Endodermal cell (in vitro differentiated cells): ENCODE measurements at places on chromosomes 12 and 14.
A peak's percentile ranks its signal among the peaks of the same experiment; 100 is the strongest.

DNA sequence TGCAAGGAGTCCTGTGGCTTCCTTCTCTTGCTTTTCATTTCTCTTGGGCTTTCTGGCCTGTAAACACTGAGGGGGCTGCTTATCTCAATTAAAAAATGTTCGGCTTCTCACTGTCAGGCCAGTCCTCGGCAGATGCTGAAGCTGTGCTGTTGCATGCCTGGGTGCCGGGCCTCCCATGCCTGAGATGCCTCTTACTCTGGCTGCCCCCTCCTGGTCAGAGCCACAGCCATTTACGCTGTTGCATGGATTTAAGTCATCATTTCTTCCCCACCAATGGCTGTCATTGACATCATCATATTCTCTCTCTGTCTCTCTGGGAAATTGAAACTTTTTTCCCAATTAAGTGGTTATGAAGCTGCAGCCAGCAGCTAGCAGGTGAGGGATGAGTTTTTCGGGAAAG is 53.7 kb downstream of the FOXN4 start:
- peak; percentile 84 for DNase-seq

- no peak for DNase-seq
These were observed 13.2 kb upstream of the TSPAN11 start for GRCh38 chr12:30913323-30913722.

GRCh38 chr12:28622406-28622805 is 432.1 kb downstream of the CCDC91 start:
- DNase-seq = no peak

GRCh38 chr14:20686386-20687143 is 2.0 kb upstream of the ANG start:
- peak; percentile 1 for DNase-seq

DNA sequence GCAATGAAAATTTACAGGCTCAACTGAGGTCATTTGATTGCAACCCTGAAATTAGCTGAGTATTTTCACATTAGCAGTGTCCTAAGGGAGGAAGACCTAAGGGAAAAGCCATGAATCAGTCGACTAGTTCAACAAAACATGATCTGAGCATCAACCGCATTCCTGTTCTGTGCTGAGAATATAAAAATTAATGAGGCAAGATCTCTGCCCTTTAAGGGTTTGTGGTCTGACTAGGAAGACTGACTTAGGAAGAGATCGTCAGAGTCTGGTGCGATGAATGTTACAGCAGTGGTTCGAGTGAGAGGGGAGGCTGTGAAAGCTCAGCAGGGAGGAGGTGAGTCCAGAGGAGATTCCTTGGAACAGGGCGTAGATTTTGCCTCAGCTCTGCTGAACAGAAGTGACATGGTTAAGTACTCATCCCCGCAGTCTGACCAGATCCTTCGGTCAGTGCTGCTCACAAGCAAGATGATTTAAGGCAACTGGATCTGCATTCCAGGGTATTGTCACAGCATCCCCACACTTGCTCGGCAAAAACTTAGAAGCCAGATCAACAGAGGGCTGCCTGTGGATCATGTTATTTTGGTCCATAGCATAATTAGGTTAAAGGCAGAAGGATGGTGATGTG is 49.6 kb downstream of the BMAL2 start:
- DNase-seq = no peak

GRCh38 chr12:116127859-116128258 is 149.6 kb downstream of the MED13L start:
- DNase-seq = peak; percentile 55

DNA sequence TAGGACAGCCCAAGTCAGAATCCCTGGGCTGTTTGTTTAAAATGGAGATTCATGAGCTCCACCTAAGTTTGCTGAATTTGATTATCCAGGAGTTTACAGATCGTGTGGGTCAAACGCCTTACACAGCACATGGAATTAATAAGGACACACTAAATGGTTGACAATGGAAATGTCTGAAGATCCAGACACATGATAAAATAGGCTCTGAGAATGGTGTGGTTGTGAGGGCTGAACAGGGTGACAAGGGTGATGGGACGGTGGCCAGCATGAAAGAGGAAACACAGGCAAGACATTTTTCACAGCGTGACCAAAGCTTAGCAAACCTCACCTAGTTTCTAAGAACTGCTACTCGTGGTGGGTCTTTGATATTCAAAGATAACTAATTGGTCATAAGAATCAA is 12.5 kb downstream of the VWF start:
- DNase-seq = peak; percentile 10

DNA sequence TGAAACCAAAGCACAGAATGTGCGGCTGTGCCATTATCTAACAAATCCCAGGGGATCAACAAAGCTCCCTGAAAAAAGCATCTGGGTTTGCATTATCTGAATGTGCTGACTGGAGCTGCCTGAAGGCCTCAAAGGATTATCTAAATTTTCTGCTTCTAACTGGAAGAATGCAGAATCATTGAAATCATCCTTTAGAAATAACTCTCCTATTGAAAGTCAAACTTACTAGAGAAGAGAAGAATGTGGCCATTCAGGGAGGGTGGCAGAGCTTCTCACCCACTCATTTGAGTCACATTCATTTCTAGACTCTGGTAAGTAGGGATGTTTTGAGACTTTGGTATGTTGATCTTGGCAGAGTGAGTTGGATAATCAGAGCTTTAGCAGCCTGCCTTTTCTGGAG is 220.6 kb upstream of the RGS6 start:
- DNase-seq = no peak

GRCh38 chr14:71586131-71586897 is 345.9 kb upstream of the RGS6 start:
- no peak for DNase-seq

DNA sequence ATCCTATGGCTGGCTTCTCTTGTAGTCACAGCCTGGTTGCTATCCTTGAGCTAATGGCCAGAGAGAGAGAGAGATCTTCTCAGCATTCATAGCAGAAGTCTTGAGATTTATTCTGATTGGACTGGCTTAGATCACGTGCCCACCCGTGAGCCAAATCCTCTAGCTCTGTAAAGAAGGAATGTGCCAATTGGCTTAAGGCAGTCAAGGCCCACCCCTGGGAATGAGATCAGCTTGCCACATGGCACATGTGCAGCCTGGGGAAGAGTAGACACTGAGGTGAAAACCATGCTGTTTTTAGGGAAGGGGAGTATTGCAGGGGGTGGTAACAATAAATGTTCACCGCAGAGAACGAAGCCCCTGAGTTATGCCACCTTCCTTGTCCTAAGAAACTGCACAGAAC is 36.3 kb downstream of the PLEKHG7 start:
- DNase-seq = peak; percentile 67

GRCh38 chr14:78345131-78345744 is 175.1 kb downstream of the NRXN3 start:
- no peak for DNase-seq

- DNase-seq = no peak
These were observed 8.6 kb downstream of the NAB2 start for GRCh38 chr12:57097554-57097835.

GRCh38 chr14:100669011-100669412 is 57.7 kb upstream of the DLK1 start:
- DNase-seq = peak; percentile 48

GRCh38 chr14:59334253-59334652 is 130.9 kb downstream of the GPR135 start:
- no peak for DNase-seq

- DNase-seq = no peak
These were observed 54.9 kb downstream of the SLC16A7 start for GRCh38 chr12:59650588-59651228.

GRCh38 chr12:130783110-130783715 is 55.8 kb downstream of the STX2 start:
- peak; percentile 67 for DNase-seq

DNA sequence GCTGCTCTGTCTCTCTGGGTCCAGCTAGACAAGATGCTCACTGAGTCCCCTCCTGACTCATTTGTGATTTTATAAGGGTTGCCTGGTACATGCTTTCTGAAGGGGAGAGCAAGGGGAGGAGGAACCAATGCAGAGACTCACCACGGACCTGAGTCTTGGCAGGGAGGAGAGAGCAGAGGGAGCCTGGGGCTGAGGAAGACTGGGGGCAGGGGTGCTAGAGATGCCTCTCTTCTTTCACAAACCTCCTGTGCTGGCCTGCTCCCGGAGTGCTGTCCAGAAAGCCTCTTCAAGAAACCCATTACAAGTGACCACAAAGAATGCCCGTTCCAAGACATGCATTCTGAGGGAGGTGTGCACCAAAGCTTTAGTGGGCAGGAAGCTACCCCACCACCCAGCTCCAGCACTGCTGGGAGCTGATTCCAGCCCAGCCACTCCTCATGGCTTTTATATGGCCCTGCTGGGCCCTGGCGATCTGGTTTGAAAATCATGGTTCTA is 33.1 kb upstream of the DICER1 start:
- DNase-seq = no peak

- DNase-seq = no peak
These were observed 46.6 kb upstream of the CDKN3 start for GRCh38 chr14:54350203-54350602.

GRCh38 chr12:103272949-103273348 is 222.8 kb downstream of the C12orf42 start:
- DNase-seq = no peak

DNA sequence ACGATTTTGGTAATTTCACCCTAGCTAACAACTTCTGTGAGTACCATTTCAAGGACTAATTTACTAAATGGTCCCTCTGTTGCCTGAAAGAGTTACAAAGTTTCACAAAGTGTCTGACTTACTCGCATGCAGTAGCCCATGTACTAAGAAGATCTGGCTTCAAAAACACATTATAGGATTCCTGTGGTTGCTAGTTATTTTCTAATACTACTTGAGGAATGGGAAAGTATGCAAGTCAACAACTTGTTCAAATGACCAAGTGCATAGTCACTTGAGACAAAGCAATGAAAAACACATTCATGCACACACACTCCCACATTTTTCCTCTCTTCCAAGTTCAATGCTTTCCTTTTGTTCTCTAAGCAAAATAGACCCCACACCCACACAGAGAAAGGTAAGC is 219.7 kb upstream of the TMPO start:
- no peak for DNase-seq
